Stomach (tissue), 19 donors: ENCODE measurements at places on chromosomes 4 and X.
A peak's percentile ranks its signal among the peaks of the same experiment; 100 is the strongest.

DNA sequence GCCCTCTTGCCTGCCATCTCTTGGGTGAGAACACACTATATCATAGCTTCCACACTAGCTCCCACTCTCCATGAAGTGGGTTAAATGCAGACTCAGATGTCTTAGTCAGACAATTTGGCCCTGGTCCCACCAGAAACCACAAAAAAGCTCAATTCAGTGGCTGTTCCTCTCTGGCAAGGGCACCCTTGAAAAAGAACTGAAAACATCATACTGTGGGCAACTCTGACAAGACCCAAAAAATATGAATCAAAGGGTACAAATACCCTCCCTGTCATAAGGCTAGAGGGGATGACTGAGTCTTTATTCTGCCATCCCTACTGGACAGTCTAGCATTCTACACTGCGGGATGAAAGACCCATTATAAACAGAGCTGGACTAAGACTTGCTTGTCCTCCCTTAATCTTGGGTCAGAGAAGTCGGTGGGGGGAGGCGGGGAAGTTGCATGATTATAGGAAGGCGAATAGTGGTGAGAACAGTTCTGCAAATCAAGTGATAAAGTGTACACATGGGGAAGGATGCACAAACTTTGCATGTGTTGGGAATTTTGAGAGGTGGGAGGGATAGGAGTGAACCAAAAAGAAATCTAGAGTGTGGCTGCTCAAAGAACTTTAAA, 172.1 kb downstream of the OPHN1 start:
- no peak for DNase-seq

DNA sequence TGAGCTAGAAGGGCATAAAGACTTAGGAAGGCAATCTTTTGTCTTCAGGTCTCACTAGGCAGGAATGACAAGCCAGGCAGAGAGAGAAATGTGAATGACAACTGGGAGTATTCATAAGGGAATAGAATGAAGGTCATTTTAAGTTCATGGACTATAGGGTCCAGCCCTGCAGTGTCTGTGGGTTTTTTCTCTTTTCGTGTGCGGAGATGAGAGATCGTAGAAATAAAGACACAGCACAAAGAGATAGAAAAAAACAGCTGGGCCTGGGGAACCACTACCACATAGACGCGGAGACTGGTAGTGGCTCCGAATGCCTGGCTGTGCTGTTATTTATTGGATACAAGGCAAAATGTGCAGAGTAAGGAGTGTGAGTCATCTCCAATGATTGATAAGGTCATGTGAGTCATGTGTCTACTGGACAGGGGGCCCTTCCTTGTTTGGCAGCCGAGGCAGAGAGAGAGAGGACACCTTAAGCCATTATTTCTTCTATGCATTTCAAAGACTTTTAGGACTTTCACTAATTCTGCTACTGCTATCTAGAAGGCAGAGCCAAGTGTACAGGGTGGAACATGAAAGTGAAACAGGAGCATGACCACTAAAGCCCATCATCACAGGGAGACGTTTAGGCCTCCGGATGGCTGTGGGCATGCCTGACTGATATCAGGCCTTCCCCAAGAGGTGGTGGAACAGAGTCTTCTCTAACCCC, 921.8 kb upstream of the PCDH10 start:
- no peak for DNase-seq

DNA sequence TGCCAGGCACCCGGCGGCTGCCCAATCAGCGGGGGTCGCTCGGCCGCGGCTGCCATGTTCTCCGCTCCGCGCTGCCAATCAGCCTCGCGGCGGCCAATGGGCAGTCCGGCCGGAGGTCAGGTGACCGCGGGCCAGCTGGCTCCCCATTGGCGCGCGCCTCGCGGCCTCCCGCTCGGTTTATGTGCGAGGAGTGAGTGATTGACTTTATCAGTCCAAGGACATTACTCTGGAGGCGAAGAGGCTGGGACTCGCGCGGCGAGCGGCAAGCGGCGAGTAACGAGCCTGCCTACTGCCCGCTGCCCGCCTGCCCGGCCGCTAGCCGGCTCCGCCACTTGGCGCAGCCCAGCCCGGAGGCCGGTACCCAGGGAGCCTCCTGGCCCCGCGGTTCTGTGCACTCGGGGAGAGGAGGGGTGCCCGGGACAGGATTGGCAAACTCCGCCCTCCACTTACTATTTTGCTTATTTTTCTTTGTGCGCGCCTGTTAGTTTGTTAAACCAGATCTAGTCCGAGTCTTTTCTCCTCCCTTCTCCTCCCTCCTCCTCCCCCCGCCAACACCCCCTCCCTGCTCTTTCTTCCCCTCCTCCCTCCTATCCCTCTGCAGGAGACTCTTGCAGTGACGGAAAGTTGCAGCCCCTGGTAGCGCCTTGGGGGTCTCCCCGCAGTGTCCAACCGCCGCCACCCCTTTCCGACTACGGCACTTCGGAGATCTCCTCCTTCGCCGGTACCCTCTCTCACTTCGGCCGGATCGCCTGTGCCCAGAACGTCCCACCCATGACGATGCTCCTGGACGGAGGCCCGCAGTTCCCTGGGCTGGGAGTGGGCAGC, at the start of gene ZIC3:
TSS of gene ZIC3 (plus strand) at position 207 of the 825 bp plus-strand sequence. CDS start at position 772, 565 bp downstream.
- DNase-seq: peak; percentile 63

GRCh38 chrX:105167233-105167632, 53.3 kb downstream of the TEX13A start:
- DNase-seq: no peak

GRCh38 chr4:169252339-169253112, 18.2 kb downstream of the SH3RF1 start:
- no peak for DNase-seq

DNA sequence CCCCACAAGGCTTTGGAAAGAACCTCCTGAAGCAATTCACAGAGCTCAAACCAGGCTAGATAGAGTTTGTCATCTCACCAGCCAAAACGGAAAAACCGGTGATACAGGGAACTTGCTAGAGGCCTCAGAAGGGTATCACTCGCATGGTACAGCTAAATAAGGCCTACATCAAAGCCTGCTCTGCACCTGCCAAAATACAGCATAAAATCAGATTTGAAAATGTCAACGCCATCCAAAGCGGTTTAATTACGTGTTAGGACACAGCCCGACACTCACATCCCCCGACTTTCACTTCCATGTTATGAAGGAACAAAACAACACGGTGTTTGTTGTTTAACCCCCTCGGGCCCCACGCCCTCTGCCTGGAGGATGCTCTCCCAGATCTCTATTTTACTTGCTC, 65.0 kb downstream of the MAPK10 start:
- DNase-seq: no peak

GRCh38 chr4:89482926-89483595, 175.5 kb upstream of the GPRIN3 start:
- no peak for DNase-seq

DNA sequence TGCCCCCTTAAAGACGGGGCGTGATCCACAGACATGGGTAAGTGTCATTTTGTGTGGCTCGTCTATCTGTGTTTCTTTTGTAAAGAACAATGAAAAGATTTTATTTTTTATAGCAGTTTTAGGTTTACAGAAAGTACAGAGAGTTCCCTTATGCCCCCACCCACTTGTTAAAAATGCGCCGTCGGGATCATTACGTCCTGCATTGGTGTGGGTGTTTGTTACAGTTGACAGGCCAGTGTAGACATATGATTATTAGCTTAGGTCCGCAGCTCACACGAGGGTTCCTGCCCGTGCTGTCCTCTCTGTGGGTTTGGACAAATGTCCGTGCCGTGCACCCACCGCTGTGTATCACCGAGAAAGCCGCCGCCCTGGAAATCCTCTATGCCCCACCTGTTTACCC, 50.5 kb downstream of the RGS12 start:
- DNase-seq: no peak

- no peak for DNase-seq
Measured at GRCh38 chr4:161008527-161008926, 1155.3 kb downstream of the FSTL5 start.

DNA sequence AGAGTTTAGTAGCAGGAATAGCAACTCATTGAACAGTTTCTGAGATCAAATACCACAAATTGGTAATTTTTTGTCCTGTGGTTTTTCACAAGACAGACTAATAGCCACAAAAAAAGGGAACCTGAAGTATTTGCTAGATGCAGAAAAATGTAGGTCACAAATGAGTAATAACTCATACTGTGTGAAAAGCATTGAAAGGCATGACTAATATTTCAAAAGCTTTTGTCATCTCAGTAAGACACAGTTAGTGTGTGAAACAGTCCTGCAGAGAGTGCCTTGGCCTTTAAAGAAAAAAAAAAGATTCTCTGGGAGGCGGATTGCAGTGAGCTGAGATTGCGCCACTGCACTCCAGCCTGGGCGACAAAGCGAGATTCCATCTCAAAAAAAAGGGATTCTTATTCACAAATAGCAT, 31.4 kb upstream of the SLC25A31 start:
- no peak for DNase-seq

- DNase-seq: no peak
Measured at GRCh38 chr4:189921058-189921457, 19.6 kb upstream of the FRG1 start.

GRCh38 chrX:38170556-38170955, 50.1 kb downstream of the SRPX start:
- no peak for DNase-seq

DNA sequence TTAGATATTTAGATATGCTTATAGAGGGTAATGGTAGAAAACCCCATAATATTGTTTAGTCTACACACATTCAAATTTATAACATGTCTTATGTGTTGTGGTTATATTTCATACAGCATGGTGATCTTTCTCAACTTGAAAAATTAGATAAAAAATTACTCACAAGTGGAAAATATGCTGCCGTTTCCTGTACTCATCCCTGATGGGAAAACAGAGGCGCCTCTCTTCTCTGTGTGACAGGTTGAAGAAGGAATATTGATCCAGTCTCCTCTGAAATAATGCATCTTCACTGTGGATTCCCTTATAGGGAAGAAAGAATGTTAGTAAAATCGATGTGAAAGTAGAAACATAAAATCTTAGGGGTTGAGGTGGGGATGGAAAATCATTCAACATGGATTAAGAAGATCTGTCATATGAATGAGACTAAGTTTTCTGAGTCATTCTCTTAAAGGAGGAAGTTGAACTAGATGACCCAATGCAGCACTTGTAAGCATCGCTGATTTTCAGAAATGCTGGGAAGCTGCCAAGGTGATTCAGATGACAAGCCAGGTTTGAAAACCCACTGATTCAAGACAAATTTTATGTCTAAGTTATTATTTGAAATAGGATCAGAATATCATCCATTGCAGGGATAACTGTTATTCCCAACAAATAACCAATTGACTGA, 70.7 kb downstream of the ANKRD50 start:
- no peak for DNase-seq

GRCh38 chr4:147816382-147817254, 84.7 kb downstream of the ARHGAP10 start:
- no peak for DNase-seq
